ENCODE measurements at places on chromosomes 7 and 10. TPM values are rescaled to one million over a fixed set of nuclear protein-coding genes. Genes with fewer than 3 reads are reported as not detected.

Gene LIPK
- not detected for total RNA-seq

Gene AKR1B15
- total RNA-seq = not detected

Gene SDK1
- 10.0 TPM for total RNA-seq

Gene DYNC1I1
- total RNA-seq = 1.3 TPM

Gene PAPSS2
- 137 TPM for total RNA-seq

Gene DPP6
- 0.71 TPM for total RNA-seq

Gene NCF1
- 50.8 TPM for total RNA-seq

Gene AKR1C4
- total RNA-seq = not detected

Gene ACSM6
- not detected for total RNA-seq

Gene FRMPD2
- total RNA-seq = 5.3 TPM

Gene ARHGAP22
- 9.6 TPM for total RNA-seq

Gene EN2
- total RNA-seq = not detected

Gene SH2D4B
- 1.4 TPM for total RNA-seq

Gene ATG9B
- 0.38 TPM for total RNA-seq

Gene SPDYE6
- not detected for total RNA-seq

Gene PIP4K2A
- total RNA-seq = 67.6 TPM

Gene NPC1L1
- 0.21 TPM for total RNA-seq

Gene MBL2
- total RNA-seq = not detected

Gene VSTM4
- total RNA-seq = 18.7 TPM

Gene WDFY4
- 44.4 TPM for total RNA-seq

Gene GIMAP1
- 18.8 TPM for total RNA-seq

Gene PLA2G12B
- total RNA-seq = 2.0 TPM

Gene AKR1C2
- total RNA-seq = 34.4 TPM

Gene TMEM236
- total RNA-seq = 5.9 TPM

Gene ORC5
- 16.0 TPM for total RNA-seq

Gene GRID2IP
- 0.41 TPM for total RNA-seq

Gene IL15RA
- total RNA-seq = 28.5 TPM

Gene NXPH1
- not detected for total RNA-seq

Gene GDF10
- total RNA-seq = 14.5 TPM

Gene PRRT4
- total RNA-seq = 0.47 TPM

Gene TMEM140
- 39.3 TPM for total RNA-seq

Gene SLC26A3
- total RNA-seq = not detected

Gene ASCC1
- total RNA-seq = 23.9 TPM

Gene KBTBD2
- total RNA-seq = 35.1 TPM

Gene SYT15B
- 40.6 TPM for total RNA-seq

Gene BHLHA15
- 1.2 TPM for total RNA-seq

Gene SEMA3A
- total RNA-seq = 9.7 TPM
